Left renal pelvis (tissue), 4 donors: ENCODE measurements at places on chromosomes 2 and 18.

- DNase-seq: no peak
Measured at GRCh38 chr2:8579485-8580085, 102.3 kb upstream of the ID2 start.

DNA sequence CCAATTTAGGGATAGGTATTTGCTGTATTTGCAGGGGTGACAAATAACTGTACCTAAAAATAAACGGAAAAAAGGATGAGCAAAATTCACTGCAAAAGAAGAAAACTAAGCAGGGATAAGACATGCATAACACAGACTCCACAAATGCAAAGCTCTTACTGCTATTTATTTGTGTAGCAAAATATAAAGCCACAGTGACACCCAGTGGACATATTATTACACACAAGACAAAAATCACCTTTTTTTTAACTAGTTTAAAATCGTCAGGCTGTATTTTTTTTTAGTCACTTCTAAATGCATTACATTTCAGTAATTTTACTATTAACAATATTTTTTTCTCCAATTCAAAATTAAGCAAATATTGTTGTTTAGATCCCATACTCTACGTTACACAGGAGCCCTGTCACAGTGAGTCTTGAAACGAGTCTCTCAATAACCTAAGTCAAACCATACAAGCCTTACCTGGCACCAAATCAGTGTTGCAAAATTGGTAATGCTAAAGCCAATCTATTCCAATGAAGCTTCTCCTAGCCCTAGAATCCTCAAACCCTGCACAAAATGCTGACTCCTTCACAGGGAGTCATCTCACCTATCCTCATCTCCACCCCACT, 23.7 kb downstream of the METTL4 start:
- DNase-seq: no peak

GRCh38 chr18:13035249-13035914, 44.2 kb downstream of the CEP192 start:
- no peak for DNase-seq

GRCh38 chr18:8654503-8655451, 45.5 kb downstream of the RAB12 start:
- no peak for DNase-seq

GRCh38 chr2:200180943-200181342, 125.5 kb upstream of the SPATS2L start:
- DNase-seq: no peak

- DNase-seq: peak; percentile 35
Measured at GRCh38 chr2:29114946-29115609, at the start of gene CLIP4. CLIP4 (plus strand) TSS chr2:29115415; CDS start chr2:29121389, 5,974 bp downstream.
